Activated CD4-positive, alpha-beta T cell treated with anti-CD3 and anti-CD28 coated beads, Interleukin-2, amount 50 U/mL, for 1 hour (primary cell): ENCODE measurements at places on chromosomes 7 and 10.

- no peak for DNase-seq
These were observed 201.9 kb downstream of the BMPER start for GRCh38 chr7:34107276-34107675.

- DNase-seq: no peak
These were observed 3.5 kb downstream of the ASB13 start for GRCh38 chr10:5662708-5663579.

DNA sequence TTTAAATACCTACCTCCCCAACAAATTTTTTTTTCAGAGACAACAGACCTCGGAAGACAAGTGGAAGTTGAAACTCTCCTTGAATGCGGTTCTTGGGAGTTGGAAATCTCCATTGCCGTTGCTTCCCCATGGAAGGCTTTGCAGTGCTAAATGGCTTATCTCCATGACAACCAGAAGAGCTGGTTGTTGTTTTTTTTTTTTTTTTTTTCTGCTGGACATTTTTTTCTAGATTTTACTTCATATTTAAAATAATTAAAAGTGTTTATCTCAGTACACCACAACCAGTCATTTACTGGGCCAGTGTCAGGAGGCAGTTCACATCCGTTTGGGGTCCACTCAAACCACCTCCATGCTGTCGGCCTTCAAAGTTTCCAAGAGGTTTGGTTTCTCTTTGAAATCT is 348.5 kb upstream of the PRKCQ start:
- DNase-seq: no peak

GRCh38 chr10:10828623-10829022 is 189.0 kb upstream of the CELF2 start:
- DNase-seq: no peak

DNA sequence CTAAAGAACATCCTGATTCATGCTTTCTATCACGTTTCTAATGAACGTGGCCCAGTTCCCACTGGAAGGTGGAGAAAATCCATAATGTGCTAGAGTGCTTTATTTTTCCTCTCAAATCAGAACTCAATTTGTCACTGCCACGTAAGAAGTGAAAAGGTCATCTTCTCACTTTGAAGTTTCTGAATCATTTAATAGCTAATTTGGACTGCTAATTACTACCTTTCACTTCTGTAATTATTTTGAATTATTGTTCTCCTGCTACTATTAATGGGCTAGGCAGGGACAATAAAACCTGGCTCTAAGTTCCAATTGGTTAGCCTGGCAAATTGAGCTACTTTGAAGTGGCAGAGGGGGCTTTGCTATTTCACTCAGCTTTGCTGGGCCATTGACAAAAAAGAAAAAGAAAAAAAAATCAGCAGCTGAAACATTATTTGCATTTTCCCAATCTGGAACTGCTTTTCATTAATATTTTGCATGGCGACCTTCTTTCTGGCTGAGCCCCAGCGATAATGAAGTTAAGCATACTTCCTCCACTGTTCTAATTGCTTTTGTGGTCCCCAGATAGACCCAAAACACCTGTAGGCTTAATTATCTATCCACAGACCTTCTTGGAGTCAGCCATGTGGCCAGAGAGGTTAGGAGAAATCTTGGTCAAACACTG is 264.2 kb downstream of the SEC23IP start:
- DNase-seq: no peak

DNA sequence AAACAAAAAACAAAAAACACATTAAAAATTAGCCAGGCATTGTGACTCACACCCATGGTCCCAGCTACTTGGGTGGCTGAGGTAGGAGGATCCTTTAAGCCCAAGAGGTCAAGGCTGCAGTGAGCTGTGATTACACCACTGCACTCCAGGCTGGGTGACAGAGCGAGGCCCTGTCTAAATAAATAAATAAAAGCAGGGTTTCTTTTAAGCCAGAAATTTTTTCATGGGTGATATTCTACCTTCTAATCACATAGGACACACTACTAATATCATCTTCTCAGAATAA is 14.2 kb upstream of the SVIL start:
- no peak for DNase-seq

DNA sequence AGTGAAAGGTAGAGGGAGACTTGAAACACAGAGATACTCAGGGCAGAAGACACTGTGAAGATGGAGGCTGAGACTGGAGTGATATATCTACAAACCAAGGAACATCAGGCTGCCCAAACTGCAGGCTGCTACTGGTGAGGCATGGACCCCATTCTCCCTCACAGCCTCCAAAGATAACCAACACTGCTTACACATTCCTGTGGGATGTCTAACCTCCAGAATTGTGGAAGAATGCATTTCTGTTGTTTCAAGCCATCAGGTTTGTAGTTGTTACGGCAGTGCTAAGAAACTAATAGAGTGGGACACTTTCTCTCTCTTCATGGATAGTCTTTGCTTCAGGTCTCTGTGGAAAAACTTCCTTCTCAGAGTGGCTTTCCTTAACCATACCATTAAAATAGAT is 182.6 kb upstream of the TMEM106B start:
- DNase-seq: no peak

DNA sequence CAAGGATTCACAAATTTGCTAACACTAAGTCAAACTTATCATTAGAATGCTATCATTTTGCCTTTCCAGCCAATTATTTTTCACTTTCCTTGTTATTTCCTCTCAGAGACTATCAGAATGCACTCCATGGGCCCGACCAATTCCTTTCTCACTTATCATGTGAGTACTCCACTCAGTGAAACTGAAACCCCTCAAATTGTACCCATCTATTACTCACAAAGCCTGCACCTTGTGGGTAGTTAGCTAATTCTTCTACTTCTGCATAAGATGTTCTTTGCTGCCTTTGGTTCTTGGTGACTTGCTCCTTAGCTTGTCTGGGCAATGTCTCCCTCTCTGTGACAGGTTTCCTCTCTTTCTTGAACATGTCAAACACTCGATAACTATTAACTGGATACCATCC is 35.2 kb upstream of the MBL2 start:
- no peak for DNase-seq

GRCh38 chr7:16421333-16422102 is at the start of gene CRPPA:
CRPPA (minus strand) TSS chr7:16421538; CDS start chr7:16421322, 216 bp downstream.
- DNase-seq: peak; percentile 10

GRCh38 chr10:124001391-124002148 is 91.8 kb downstream of the CHST15 start:
- DNase-seq: no peak

DNA sequence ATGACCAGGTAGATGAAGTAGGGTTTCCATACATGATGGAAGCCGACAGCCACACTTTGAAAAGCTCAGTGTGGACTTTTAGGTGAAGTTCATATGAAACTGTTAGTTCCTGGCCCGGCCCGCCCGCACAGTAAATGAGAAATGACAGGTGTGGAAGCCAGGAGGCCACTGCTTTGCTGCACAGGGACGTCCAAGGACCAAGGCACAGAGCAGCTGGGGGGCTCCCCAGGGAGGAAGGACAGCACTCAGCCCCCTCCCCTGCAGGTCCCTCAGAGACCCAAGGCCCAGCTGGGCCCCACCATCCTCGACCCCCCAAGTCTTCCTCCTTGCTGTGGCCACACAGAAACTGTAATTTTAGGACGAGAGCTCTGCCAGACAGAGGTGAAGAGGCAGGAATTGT is 219.2 kb downstream of the PTPRN2 start:
- DNase-seq: no peak

DNA sequence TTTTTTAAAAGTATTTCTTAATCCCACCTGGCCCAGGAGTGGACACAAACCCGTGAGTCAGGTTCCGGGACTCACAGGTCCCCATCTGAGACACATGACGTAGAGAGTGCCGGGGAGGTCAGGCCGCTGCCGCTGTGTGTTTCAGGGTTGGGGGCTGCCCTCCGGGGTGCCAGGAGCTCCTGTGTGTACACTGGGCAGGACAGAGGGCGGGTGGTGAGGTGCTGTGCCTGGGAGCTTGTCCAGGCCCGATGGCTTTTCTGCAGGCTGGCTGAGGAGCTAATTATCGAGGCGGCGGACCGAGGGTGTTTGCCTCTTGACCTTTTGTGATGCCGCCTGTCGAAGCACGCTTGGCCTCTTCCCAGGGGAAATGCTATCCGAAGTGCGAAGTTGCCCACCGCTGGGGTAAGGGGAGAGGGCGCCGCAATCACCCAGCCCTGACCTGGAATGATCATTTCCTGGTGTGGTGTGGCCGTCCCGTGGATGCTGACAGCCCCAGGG is 42.1 kb downstream of the FOXL3 start:
- DNase-seq: no peak

DNA sequence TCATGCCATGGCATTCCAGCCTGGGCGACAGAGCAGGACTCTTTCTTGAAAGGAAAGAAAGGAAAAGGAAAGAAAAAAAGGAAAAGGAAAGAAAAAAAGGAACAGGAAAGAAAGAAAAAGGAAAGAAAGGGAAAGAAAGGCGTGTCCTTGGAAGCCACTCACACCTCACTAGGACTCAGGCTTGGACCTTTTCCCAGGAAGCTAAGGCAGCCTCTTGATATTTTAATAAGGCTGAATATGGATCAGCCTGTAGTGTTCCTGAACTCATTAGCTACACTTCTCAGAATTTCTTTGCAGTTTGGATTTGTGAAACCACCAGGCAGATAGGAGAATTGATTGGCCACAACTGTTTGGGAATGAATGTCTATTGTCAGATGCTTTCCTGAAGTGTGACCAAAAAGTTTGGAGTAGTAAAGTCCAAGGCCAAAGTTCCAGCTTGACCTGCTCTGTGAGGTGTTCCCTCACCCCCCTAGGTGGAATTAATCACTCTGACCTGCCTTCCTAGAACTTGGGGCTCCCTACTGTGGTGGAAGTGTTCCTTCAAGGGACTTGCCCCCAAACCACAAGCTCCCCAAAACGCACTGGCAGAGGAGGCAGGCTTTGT is 7.1 kb upstream of the MALSU1 start:
- no peak for DNase-seq

DNA sequence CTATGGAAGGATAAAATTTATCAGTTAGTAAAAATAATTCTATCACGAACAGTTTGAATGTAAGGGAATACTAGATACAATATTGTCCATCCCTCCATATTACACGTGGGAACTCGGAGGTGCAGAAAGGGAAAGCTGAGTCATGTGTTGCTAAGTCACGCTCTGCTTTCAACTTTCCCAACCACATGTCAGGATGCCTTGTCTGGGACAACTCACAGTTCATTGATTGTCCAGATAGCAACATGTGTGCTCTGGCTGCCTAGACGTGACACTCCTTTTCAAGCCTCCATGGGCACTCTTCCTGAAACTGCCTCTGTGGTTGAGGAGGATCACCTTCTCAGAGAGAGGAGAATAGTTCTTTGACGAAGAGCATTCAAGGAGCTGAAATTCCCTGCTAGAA is 808.1 kb downstream of the GRID1 start:
- no peak for DNase-seq

- DNase-seq: no peak
These were observed 485.1 kb downstream of the SEMA3D start for GRCh38 chr7:84701524-84702306.

DNA sequence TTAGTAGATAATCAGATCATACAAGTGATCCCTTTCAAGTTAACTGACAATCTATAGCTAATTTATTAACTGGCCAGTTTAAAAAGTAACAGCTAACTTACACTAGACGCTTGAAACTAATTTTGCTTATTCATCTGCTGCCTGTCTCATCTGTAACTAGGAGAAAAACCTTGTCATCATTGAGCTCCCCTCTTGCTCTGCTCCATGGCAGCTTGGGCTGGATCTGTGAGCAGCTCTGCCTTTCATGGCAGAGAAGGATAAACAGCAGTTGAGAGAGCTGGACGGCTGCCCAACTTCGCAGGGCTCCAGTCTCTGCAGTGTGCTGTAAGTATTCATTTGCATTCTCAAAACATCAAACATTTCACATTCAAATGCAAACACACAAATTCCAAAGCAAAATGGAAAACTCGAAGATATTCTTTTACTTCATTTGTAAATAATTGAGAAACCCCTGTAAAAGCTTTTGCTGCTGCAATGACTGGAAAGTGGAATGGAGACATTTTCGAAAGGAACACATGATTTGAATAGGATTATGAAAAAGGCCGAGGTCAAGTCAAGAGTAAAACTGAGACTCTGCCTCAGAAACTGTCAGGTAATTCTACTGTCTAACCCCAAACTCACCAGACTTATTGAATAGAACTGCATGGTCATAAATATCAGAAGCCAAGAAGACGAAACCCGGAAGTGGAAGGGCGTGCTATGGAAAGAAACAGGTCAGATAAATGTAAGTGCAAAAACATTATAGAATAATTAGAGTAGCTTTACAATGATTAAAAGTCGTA is 17.6 kb downstream of the SLC35B4 start:
- DNase-seq: no peak

DNA sequence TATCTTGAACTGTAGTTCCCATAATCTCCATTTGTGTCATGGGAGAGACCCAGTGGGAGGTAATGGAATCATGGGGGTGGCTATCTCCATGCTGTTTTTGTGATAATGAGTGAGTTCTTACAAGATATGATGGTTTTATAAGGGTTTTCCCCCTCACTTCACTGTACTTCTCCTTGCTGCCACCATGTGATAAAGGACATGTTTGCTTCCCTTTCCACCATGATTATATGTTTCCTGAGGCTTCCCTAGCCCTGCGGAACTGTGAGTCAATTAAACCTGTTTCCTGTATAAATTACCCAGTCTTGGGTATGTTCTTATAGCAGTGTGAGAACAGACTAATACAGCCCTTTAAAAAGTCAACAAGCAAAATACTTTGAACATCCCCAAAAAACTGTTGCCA is 427.7 kb downstream of the HTR7 start:
- DNase-seq: no peak

- no peak for DNase-seq
These were observed 138.9 kb upstream of the CDK13 start for GRCh38 chr7:39811161-39811614.

- DNase-seq: peak; percentile 46
These were observed at the start of gene PAOX for GRCh38 chr10:133379152-133379800. PAOX (plus strand) TSS chr10:133379262; CDS start chr10:133379317, 55 bp downstream.

DNA sequence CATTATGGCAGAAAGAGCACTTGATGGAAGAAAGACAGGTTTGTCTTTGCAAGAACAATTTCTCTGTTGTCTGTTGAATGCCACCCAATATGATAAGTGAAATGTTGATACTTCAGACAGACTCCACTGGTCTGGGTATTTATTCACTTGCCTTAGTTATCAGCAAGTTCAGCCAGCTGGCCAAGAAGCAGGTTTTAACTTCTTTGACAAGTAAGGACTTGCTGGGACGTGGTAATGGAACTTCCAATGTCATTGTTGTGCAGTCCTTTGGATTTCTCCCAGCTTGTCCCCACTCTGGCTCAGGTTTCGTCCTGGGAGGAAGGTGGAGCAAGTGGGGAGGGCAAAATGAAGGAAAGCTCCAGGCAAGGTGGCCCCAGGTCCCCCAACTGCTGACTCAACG is 497.4 kb downstream of the RPS24 start:
- DNase-seq: no peak
